ENCODE measurements at places on chromosomes 16 and 17.

DNA sequence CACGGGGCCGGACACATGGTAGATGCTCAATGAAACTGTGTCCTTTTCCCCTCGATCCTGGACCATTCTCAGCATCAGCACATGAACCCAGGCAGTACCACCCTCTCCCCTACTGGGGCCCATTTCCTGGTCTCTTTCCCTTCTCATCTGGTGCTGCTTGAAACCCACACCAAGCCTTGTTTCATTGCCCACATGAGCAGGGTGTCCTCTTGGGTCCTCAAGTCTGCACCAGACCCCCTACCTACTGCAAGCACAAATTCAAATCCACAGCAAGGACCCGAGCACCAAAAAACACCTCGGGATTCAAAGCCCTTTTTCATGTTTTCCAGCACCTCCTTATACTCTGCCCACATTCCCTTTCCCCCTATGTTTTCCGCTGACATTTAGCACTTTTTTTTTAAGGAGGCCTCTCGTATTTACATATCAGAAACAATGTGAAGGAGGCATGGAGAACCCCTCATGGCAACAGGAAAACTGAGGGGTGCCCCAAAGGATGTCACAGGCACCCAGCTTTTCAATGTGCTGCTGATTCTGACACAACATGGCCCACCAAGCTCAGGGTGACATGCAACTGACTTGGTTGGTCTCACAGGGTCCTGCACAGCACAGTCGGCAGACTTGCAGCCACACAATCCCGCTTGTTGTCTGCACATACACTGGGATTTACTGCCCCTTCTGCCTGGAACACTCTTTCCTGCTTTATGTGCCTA lies 4.6 kb upstream of the CCL1 start:
- DNase-seq, result no peak

GRCh38 chr17:9052921-9053320 lies 31.6 kb downstream of the NTN1 start:
- no peak for DNase-seq

- DNase-seq, result no peak
Observed at GRCh38 chr16:89884041-89884421, 10.6 kb downstream of the TCF25 start.

GRCh38 chr17:48278760-48279491 lies 151.1 kb downstream of the SKAP1 start:
- no peak for DNase-seq

DNA sequence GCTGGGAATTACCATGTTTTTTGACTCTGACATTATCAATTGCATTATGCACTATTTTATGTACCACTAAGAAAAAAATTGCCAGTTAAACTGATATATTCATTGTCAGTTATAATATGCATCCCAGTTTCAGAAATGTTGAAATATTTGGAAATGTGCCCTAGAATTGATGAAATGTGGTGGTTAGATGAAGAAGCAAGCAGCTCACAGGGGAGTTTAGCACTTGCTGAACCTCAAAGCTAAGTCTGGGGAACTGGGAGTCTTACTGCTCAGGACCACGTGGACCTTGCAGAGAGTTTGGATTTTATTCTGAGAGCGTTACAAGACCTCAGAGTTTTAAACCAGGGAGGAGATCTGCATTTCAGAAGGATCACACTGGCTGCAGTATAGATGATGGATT lies 67.9 kb downstream of the TNRC6C start:
- DNase-seq, result no peak

- DNase-seq, result no peak
Observed at GRCh38 chr16:58377932-58378331, 14.3 kb upstream of the GINS3 start.

DNA sequence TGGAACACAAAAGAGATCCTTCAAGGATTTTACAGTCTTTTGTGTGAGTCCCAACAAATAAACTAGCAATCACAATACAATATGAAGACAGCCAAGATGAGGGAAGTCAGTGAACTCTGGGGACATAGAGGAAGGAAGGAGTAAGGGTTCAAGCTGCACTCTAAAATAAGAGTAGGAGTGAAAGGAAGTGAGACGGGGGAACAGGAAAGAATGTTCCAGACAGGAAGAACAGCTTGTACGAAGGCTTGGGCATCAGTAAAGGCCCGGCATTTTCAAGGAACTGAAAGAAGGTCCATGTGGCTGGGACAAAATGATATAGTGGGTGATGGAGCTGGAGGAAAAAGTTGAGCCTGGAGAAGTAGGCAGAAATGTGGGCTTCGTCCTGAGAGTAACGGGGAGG lies 4.5 kb downstream of the CCL17 start:
- DNase-seq, result no peak

- no peak for DNase-seq
Observed at GRCh38 chr16:58338205-58338604, 43.4 kb upstream of the PRSS54 start.

DNA sequence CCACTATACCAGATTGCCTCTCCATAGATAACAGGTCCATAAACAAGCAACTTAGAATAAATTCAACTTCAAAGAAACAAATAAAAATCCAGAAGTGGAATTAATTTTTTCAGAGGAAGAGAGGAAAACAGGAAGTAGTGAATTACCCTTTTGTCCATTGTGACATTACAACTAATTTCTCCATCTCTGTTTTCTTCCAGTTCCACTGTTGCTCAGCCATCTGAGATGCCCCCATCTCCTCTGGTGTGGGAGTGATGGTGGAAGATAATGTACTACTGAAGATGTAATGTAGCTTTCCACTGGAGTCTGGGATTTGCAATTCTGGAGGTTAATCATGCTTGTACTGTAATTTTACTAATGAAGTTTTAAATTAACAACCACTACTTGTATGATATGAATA lies 124.6 kb upstream of the TMEM97 start:
- DNase-seq, result no peak

DNA sequence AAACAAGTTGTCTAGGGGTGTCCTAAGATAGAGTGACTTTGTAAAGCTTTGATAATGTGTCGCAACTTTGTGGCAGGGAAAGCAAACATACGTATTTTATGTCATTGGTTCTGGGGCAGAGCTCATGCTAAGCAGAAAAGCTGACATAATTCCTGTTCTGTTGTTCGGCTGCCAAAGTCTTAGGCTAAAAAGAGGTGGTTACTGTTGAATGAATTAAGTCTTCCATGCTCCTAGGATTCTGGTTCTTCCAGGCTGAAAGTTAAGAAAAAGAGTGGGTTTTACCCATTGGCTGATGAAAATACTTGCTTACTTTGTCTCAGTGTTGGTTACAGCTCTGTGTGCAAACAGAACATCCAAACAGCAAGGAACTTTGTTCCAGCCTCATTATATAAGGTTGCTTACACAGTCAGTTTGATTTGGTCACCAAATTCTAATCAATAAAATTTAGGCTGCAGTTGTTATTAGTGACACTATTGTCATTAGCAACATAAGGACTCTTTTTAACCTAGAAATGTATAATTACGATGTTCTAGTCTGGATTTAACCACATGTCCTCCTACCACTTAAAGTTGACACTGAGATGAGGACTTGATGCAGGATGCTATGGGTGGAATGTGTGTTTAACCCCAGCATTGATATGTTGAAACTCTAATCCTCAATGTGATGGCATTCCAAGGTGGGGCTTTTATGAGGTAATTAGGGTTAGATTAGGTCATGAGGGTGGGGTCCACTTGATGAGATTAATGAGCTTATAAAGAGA lies 114.0 kb upstream of the GOT2 start:
- DNase-seq, result no peak

Measured in activated B cell treated with CpG ODN at 0.5 μM for 24 hours (primary cell).